ENCODE measurements at places on chromosomes 5 and 9.

DNA sequence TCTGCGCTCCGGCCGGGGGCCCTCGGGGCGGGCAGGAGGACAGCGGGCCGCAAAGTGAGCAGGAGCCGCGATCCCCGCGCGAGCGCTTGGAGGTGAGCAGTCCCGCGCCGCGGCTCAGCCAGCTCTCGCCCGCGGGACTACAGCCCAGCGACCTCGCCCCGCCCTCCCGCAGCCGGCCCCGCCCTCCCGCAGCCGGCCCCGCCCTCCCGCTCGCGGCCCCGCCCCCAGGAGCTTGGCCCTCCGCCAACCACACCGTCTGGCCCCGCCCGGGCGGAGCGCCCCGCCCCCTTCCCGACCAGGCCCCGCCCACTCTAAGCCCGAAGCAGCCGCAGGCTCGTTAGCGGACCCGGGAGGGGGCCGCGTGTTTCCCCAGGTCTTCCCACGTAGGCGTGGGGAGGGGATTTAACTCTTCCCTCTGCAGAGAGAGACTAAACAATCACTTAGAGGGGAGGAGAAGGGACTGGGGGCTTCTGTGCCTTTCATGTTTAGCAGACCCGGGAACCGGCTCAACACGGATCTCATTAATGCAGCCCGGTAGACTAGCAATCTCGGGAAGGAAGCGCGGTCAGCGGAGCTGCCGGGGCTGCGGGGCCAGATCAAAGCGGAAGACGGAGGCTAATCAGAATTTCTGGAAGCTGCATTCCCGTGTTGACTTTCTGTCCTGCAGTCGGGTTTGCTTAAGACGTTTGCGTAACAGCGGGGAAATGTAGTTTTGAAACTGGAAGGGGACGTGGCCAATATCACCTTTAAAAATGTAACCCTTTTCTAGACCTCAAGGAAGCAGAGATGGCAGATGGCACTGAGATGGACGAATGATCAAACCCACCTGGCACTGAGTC is at the start of gene MYO10:
TSS of gene MYO10 (minus strand) at position 139 of the 839 bp plus-strand sequence. CDS start 480 bp downstream, outside the sequence.
- DNase-seq, result peak; percentile 89

- DNase-seq, result no peak
These were observed 57.9 kb downstream of the PRRT1B start for GRCh38 chr9:131603199-131603598.

DNA sequence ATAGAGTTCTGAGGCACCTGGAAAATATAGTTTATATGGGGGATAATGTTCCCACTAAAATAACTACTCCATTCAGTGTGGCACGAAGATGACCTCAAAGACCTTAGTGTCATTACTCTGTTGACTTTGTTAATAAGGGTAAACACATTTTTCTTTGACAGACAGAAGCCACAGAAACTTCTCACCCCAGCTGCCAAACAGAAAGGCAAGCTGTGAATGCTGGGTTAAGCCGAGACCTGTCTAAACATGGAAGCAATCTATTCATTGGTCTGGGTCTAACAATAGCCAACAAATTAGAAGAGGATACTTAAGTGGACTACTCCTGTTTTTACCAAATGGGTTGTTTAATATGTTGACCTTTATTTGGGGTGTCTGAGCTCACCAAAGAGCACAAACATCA is 171.4 kb downstream of the TLE1 start:
- DNase-seq, result no peak

GRCh38 chr5:142888469-142889085 is 118.4 kb downstream of the ARHGAP26 start:
- peak; percentile 74 for DNase-seq

DNA sequence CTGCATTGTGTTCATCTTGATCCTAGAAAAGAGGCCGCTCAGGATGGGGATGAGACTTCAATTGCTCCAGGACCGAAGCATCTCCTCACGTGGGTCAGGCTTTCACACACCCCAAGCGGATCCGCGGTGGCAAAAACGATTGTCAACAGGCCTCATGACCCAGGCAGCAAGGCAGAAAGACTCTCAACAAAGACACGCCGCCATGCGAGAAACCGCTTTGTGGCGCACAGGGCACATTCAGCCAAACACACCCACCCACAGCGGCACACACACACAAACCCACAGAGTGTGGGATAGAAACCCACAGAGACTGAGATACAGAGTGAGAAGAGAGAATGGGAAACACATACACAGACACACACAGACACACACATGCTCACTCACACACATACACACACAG is 483.4 kb downstream of the SPATA31A7 start:
- DNase-seq, result no peak

DNA sequence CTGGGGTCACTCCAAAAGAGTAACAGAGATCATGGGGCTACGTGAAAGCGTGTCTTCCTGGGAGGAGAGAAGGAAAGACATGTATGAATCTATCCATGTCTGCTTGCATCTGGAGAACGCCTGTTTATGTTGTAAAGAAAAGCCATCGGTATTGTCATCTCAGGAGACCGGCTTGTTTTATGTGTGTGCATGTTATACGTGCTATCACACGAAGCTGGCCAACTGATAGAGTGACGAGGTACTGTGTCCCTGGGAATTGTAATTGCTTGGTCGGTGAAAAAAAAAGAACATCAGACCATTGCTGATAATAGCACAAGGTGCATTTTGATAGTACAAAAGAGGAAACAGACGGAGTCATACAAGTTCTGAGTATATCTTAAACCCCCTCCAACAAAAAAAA is 370 bp upstream of the CDH6 start:
- no peak for DNase-seq

DNA sequence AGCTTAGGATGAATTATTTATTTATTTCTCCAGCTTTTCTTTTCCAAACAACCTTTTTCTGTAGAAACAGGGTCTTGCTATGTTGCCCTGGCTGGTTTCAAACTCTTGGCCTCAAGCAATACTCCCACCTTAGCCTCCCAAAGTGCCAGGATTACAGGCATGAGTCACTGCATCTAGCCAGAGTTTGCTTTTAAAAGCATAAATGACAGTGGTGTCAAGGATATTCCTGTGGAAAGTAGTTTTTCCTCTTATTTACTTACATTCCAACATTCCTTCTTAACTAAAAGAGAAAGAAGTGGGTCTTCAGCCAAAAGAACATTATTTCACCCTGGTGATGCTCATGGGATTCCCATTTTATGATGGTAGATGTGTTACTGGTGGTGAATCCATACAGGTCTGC is 62.4 kb downstream of the GRIA1 start:
- no peak for DNase-seq

GRCh38 chr5:82058710-82059109 is 86.9 kb downstream of the ATG10 start:
- no peak for DNase-seq

DNA sequence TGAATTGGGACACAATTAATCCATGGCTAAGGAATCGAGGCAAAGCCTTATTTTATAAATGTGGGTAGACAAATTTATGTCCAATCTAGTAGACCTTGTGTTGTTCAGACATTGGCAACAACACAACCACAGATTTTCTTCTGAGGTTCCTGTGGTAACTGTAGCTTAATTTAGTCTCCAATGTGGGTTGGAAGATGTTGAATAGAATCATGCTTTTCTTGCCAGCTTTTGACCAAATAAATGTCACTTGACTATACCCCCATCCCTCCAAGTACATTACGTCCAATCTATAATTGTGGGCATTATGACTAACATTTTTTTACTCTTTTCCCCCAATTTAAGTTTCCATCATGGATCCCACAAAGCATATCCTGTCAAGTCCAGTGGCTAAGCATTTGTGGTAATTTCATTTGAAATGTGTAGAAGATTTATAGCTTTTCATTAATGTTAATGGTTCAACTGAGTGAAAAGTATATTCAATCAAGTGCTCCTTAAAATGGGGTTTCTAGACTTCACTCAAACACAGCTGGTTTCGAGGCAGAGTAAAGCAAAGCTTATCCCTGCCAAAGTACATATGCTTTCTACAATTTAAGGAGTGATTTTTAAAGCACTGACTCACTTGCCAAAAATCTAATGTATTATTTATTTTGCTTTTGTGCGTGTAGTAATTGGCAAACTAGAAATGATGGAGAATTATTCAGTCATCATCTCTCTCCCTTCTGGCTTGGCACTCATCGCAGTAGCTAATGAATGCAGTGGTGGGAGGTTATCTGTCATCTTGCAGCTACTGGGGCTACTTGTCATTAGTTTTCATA is 141.8 kb downstream of the FAM174A start:
- DNase-seq, result peak; percentile 77

DNA sequence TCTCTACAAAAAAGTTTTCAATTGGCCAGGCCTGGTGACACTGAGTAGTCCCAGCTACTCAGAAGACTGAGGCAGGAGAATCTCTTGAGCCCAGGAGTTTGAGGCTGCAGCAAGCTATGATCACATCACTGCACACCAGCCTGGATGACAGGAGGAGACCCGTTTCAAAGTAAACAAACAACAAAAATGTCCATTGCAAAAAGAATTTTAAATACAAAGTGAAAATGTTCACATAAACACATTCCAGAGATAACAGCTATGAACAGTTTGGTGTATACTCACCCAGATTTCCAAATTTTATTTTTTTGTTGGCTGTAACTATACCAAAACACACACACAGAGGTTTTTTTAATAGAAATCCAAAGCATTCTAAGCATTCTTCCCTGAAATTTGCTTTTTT is 39.8 kb downstream of the ADRA1B start:
- DNase-seq, result no peak

DNA sequence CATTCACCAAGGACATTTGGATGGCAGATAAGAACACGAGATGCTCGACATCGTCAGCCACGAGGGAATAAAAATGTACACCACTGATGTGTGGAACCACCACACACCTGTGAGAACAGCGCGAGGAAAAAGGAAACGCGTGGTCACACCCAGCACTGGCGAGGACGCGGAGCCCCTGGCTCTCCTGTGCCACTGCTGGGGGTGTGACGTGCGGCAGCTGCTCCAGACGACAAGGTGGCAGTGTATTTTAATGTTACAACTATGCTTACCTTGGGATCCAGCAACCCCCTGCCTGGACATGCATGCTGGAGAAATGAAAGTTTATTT is 13.6 kb upstream of the CEP72 start:
- no peak for DNase-seq

DNA sequence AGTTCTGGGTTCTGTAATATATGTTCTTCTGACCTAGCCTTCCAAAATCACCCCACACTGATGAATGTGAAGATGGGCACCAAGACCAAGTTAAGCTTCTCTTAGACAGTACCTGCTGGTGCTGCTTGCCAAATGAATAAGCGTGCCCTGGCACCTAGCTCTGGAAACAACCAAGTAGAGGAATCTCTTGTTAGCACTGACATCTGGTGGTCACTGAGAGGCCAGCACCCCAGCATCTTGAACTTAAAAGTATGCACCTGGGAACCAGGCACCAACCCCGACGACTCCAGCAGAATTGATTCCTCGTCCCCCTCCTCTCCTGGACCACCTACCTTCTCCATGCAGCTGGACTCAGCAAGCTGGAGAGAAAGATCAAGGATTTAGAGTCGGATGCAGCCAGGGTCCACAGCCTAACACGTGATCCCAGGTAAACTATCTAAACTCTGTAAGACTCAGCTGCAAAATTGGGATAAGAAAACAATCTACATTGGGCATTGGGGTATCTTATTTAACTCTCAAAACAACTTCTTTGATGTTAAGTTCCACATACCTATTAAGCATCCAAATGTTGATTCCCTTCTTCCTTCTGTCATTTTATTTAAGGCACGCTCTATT is 89.8 kb downstream of the SLC1A3 start:
- DNase-seq, result peak; percentile 86

DNA sequence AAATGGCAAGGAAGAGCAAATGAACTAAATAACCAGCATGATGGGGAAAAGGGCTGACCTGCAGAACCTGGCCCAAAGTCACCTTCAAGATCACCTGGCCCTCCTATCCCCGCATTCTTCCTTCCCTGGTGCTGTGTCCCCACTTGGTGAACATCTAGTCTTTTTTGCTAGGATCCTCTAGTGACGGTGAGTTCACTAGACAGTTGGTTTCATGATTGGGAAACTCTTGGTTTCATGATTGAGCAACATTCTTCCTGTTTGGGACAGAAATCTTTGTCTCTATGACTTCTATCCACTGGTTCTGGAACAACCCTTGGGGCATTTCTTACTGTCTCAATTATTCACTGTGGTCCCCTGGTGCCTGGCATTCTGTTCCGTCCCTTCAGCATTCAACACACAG is 50.2 kb upstream of the DAB2IP start:
- DNase-seq, result no peak

GRCh38 chr9:81566074-81566698 is 123.2 kb downstream of the TLE1 start:
- no peak for DNase-seq

- no peak for DNase-seq
These were observed 207.3 kb upstream of the IER5L start for GRCh38 chr9:129385211-129385934.

GRCh38 chr9:71854811-71855210 is 56.2 kb downstream of the ABHD17B start:
- DNase-seq, result no peak

- no peak for DNase-seq
These were observed 224.2 kb downstream of the NPR3 start for GRCh38 chr5:32935283-32935682.

DNA sequence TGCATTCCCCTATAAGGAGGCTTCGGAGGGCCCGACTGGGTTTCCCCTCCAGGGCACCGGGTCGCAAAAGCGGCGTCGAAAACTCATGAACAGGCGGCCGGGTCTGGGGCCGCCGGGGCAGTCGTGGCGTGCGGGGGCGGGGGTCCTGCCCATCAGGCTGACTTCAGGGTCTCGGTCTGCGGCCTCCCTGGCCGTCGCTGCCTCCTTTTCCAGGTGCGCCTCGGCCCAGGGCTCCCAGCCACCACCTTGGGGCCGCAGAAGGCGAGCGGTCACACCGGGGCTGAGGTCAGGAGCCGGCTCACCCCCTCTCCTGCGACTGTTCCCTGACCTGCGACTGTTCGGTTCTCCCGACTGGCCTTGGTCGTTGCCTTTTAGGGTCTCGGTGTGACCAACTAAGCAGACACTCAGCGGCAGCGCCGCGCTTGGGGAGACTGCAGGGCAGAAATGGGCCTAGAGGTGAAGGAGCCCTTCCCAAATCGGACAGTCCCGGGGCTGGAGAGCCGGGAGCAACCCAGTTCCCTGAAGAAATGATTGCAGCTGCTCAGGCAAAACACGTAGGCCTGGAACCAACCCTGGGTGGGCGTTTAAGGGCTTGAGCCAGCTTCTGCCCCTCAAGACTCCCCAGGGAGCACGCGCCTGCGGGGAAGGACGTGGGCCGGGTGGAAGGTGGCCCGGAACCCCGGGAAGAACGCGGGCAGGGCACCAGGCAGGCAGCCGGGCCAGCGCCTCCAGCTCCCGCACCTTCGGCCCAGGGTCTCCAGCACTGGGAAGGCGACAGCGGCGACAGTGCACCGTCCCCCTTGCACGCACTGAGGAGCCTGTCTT is 11.2 kb downstream of the IRX2 start:
- no peak for DNase-seq

GRCh38 chr5:96074870-96075269 is 113.2 kb upstream of the ELL2 start:
- no peak for DNase-seq

- no peak for DNase-seq
These were observed 34.3 kb downstream of the ROR2 start for GRCh38 chr9:91915524-91916263.

- peak; percentile 100 for DNase-seq
These were observed at the start of gene MED7 for GRCh38 chr5:157142317-157143126. TSS of gene MED7 (minus strand) at chr5:157142865. CDS start at chr5:157139431, 3,434 bp downstream.

Measured in PC-3 (cell line).